ENCODE measurements at places on chromosomes 11 and 22.

DNA sequence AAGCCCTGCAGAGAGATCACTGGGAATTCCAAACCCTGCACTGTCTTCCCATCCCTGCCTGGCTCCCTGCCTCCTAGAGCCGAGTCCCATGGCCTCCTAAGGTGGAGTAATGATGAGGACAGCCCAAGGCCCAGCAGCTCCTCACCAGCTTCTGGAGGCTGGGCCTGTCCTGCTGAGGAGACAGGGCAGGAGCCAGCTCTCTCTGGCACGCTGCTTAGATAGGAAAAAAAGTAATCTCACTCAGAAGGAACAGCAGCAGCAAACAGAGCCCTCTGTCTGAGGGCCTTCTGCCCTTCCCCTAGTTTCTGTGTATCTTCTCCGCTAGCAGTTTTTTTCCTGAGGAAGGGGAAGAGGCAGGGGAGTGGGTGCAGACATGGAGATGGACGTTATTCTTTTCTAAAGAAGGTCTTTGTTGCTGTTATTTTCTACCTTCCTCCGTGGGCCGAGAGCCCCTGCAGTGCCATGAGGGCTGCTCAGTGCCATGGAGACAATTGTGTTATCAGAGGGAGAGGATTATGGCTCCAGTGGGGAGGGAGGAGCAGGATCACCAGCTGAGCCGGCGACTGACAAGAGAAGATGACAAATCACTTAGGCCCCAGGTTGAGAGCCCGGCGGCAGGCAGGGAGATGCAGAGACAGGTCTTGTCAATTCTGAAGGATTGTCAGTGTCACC is 315.3 kb downstream of the BUD13 start:
- no peak for DNase-seq

- DNase-seq, result no peak
Measured at GRCh38 chr11:132944569-132944944, 587.7 kb downstream of the OPCML start.

DNA sequence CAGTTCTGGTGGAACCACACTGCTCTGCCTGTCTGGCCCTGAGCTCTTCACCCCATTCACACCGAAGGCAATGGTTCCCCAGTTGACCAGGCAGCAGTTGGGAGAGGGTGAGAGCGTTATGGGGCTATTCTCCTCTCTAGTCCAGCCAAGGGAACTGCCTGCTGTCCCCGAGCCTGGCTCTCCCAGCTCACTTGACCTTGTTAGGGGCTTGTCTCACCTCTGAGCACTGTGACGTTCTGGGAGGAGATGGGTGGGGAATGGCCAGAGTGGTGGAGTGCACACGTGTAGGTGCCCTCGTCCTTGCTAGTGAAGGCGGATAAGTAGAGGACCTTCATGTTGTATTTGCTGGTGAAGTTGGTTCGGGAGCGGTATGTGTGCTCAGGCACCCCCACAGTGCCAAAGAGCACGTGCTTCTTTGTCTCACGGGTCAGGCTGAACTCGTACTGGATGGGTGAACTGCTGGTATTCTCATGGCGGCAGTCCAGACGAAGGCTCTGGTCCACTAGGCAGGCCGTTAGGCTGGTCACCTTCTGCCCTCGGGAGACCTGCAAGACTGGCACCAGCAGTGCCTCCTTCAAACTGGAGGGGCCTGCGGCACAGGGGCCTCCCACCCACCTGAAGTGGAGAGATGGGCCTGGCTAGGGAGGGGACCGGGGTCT is 3.0 kb downstream of the THY1 start:
- no peak for DNase-seq

GRCh38 chr11:12439615-12440014 is 62.2 kb downstream of the PARVA start:
- DNase-seq, result no peak

DNA sequence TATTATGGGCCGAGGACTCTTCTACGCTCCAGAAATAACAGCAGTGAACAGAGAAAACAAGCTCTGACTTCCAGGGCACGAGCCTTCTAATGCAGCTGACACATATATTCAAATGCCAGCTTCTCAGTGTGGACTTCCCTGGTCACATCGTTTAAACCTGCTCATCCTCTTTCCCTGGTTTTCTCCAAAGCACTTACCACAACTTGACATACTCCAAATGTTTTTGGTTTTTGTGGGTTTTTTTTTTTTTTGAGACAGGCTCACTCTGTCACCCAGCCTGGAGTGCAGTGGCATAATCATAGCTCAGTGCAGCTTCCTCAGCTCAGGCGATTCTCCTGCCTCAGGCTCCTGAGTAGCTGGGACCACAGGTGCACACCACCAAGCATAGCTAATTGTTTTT is 105.5 kb downstream of the MICAL3 start:
- DNase-seq, result no peak

Measured in stimulated activated naive CD4-positive, alpha-beta T cell (primary cell).